Inflammatory macrophage treated with lipopolysaccharide for 4 hours (primary cell): ENCODE measurements at places on chromosomes 12 and 14.

GRCh38 chr12:59398164-59398563 is 197.7 kb upstream of the SLC16A7 start:
- DNase-seq: no peak

DNA sequence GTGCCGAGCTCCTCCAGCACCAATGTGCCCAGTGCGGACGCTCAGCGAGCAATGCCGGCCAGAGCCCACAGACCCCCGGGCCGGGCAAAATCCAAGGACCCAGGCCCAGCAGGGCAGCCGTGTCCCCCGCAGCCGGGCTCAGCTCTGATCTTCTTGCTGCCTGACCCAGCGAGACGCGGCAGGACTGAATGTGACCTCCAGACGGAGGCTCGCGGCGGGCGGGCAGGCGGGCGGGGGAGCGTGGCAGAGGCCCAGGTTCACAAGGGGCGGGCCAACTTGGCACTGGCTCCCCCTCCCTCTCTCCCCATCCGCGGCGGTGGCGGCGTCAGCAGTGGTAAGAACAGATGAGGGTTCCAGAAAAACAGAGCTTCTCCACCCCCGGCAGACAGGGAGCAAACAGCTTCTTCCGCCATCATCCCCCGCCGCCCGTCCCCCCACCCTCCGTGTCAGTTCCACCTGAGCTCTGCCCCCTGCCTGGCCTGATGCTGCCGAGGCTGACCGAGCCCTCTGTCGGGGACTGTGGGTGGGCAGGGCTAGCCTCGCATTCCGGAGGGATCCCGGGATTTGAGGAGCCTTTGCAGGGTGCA is 94.3 kb downstream of the RFLNA start:
- DNase-seq: no peak

GRCh38 chr12:51910168-51910567 is 2.9 kb downstream of the ACVRL1 start:
- no peak for DNase-seq

- DNase-seq: peak; percentile 46
These were observed 187.1 kb downstream of the KITLG start for GRCh38 chr12:88393017-88393767.

GRCh38 chr14:21703357-21704326 is 30.0 kb upstream of the OR4E1 start:
- DNase-seq: no peak

GRCh38 chr14:81400202-81400678 is at the start of gene STON2:
Gene STON2 (minus strand): TSS chr14:81400324. CDS start chr14:81398382, 1,942 bp downstream.
- peak; percentile 88 for DNase-seq

GRCh38 chr12:109943811-109944210 is 43.7 kb downstream of the TCHP start:
- DNase-seq: no peak

DNA sequence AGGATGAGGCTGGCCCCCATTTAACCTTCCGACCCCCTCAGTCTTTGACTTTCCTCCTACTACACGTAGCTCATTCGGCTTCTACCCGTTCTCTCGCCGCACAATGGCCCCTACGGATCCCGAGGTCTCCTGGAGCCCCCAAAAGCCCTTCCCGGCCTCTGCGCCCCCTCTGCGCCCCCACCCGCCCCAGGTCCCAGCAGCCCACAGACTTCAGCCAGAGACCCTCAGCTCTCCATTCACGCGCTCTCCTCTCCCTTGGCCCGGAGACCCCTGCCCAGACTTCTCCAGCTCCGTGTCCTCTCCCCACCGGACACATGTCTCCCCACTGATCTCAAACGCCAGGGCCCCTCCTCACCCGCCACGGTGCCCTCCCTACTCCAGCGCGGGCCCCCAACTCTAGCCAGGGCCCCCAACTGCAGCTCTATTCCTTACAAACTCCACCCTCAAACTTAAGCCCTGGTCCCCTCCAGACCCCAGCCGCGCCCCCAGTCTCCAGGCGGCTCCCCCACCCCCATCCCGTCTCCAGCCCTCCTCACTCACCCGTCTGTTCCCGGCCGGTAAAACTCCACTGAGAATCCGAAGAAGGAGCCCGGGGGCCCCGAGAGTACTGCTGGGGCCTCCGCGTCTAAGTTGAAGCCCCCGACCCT is 502 bp downstream of the ITGA5 start:
- DNase-seq: no peak

- no peak for DNase-seq
These were observed 12.1 kb upstream of the LRTM2 start for GRCh38 chr12:1808036-1808797.

GRCh38 chr12:24153079-24153478 is 203.6 kb upstream of the SOX5 start:
- no peak for DNase-seq

- peak; percentile 27 for DNase-seq
These were observed 95.6 kb downstream of the CPNE8 start for GRCh38 chr12:38809832-38810231.

DNA sequence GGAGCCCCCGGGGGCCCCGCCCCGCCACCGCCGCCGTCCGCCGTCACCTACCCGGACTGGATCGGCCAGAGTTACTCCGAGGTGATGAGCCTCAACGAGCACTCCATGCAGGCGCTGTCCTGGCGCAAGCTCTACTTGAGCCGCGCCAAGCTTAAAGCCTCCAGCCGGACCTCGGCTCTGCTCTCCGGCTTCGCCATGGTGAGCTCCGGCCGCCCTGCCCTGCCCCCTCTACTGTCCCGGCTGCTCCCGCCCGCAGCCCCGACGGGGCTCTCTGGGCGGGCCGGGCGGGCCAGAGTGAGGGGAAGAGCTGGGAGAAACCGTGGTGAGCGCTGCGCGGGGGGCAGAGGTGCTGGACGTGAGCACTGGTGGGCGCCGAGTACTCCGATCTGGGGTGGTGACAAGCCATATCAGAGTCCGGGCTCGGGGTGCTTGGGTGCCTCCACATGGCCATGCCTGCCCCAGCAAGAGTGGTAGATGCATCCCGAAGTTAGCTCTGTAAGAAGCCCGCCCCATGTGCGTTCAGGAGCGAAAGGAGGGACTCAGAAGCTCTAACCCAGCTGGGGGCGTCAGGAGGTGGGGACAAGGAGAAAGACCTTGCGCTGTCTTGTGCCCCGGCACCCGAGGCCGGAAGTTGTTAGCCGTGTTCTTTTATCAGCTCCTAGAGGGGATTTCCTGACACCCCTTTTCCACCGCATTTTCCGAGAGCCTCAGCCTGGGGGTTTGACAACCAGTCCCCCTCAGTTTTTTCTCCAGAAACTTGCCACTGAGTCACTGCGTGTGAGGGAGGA is 717 bp downstream of the ORAI1 start:
- DNase-seq: peak; percentile 49

GRCh38 chr12:129839679-129840078 is 64.1 kb downstream of the TMEM132D start:
- no peak for DNase-seq

DNA sequence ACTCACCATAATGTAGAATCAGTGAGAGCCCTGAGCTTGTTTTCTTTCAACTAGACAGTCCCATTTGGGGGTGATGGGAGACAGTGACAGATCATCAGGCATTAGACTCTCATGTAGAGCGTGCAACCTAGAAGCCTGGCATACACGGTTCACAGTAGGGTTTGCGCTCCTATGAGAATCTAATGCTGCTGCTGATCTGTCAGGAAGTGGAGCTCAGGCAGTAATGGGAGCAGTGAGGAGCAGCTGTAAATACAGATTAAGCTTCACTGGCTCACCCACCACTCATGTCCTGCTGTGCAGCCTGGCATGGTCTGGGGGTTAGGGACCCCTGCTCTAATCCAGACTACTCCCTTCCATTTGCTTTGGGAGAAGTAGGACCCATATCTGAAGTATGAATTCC is 55.6 kb downstream of the FNTB start:
- no peak for DNase-seq

- no peak for DNase-seq
These were observed 454.4 kb downstream of the FUT8 start for GRCh38 chr14:65866886-65867285.

DNA sequence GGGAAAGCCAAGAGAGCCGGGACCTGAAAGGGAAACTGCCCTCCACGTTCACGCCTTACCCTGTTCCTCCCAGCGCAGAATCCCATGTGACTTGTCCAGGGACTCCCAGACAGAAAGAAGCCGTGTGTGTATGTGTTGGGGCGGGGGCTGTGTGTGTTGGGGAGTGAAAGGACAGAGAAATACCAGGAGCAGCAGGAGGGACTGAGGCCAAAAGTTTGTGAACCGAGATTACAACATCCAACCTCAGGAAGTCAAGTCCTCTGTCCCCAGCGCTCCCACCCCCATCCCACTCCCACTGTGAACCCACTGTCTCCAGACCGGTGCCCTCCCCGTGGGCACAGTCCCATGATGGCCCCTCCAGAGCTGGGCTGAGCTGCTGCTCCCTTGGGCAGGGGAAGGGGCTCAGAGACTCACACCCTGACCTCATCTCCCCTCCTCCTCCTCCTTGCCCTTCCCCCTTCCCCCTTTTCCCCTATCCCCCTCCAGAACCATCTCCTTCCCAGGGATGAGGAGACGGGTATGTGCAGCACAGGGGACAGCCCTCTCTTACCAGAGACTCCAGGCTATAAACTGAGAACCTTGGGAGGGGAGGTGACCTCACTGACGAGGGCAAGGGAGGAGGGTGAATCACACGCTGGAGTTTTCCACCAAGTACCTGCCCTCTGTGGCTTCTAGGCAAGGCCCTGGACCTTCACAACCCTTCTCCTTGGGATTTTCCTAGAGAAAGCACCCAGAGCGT is at the start of gene SLC6A12:
TSS of gene SLC6A12 (minus strand) at position 155 of the 739 bp plus-strand sequence. CDS start 4,171 bp downstream, outside the sequence.
- DNase-seq: peak; percentile 69

- no peak for DNase-seq
These were observed 15.3 kb upstream of the NRXN3 start for GRCh38 chr14:78154827-78155226.

DNA sequence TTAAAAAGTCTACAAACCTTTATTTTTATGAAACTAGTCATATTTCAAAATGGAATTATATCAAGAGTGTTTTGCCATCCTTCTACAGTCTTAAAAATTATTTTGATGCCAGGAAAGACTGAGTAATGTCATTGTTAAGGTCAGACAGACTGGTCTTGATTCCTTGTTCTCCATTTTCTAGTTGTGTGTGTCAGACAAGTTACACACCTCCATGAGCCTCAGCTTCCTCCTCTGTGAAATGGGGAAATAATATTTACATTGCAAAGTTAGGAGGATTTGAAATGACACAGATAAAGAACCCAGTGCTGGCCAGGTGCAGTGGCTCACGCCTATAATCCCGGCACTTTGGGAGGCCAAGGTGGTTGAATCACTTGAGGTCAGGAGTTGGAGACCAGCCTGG is 47.4 kb upstream of the ELK3 start:
- DNase-seq: peak; percentile 47

- DNase-seq: no peak
These were observed 492 bp upstream of the BTBD6 start for GRCh38 chr14:105247715-105248367.

- DNase-seq: peak; percentile 45
These were observed 86.8 kb downstream of the FGD4 start for GRCh38 chr12:32486158-32486557.

DNA sequence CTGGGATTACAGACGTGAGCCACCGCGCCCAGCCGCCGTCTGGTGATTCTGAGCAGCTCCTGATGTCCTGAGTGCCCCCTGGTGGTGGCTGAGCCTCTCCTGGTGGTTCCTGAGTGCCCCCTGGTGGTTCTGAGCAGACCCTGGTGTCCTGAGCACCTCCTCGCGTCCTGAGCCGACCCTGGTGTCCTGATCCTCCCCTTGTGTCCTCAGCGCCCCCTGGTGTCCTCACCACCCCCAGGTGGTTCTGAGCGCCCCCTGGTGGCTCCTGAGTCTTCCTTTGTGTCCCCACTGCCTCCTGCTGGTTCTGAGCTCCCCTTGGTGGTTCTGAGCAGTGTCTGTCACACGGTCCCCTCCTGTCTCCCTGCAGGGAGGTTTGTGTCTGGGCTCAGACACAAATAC is 1304.9 kb downstream of the TMEM121 start:
- peak; percentile 16 for DNase-seq

GRCh38 chr12:95970905-95971304 is 25.2 kb downstream of the HAL start:
- DNase-seq: no peak

DNA sequence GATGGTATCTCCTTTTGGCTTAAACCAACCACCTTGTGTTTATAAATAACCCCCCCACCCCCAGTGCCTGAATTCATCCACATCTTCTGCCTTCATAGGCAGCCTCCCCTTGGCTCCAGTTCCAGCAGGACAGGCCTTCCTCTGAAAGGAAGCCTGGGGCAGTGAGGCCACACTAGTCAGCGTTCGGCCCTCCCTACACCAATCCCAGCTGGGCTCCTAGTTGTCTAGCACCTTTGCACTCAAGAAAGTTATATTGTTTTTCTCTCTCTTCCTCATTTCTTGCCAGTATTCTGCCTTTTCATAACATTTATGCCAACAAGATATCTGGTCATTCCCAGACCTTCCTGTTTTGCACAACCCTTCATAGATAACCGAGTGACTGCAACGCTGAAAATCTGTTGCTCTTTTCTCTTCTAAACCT is 73.1 kb upstream of the ACTN1 start:
- peak; percentile 45 for DNase-seq

DNA sequence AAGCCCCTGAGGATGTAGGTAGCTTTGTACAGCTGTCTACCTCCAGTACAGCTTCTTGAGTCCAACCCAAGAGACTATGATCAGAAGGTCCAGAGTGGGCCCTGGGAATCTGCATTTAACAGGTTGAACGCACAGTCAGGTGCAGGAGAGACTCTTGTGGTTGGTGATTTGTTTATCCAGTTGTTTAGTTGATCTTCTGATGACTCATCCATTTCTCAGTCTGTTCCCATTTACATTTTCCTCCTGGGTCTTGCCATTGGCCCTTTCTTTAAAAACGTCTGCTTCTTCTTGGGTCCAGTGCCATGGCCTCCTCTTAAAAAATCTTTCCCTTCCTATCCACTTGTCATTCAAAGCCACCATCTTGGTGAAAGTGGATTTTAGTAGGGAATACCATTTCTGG is 734.2 kb downstream of the MED13L start:
- no peak for DNase-seq

DNA sequence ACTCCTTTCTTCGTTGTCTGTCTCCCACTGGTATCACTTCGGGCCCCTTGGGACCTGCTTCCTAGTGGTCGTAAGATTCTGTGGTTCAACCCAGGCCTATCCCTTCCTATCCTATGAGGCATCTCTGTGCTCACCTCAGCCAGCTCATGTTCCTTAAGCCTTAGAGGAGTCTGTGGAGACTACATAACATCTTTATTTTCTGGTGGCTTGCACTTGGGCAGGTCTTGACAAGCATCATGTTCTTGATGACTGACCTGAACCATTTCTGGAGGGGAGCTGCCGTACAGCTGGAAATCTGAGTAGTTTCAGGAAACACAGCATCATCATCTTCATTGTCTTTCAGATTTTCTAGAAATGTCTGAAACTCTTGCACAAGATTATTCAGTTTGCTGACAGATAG is 69.3 kb downstream of the PPFIBP1 start:
- DNase-seq: no peak

DNA sequence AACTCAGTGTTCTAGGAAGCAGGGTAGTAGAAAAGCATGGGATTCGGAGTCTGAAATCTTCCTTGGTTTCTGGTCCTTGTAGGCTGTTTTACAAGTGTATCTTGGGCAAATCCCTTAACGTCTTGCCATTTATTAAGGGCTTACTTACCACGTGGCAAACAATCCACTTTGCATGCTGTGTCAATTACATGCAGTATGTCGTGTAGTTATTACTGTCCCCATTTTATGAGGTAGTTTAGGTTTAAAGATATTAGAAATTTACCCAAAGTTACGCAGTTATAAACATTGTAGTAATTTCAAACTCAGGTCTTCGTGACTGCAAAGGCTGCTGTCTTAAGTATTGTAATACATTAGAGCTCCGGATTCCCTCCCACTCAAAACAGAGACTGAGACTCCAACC is 1.5 kb upstream of the NOVA1 start:
- DNase-seq: no peak

GRCh38 chr12:56122637-56123036 is 4.6 kb downstream of the ZC3H10 start:
- DNase-seq: no peak
